ENCODE measurements at places on chromosomes 1 and 21. TPM values are rescaled to one million over a fixed set of nuclear protein-coding genes. Genes with fewer than 3 reads are reported as not detected.

DNA sequence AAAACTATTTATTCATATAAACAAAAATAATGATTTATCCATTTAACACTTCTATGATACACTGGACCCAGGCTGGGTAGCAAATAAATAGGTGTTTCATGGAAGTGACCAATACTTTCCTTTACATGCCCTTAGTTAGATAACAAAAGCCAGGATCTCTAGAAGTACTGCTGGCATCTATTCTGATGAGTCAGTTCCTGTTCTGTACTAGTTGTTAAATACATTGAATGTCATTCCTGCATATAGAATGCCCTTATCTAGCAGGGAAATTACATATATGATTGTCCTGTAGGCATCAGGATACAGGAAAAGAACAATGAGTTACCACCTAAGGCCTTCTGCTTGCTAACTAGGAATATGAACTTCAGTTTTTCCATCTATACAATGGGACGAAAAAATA is 130.8 kb downstream of the HFM1 start:
- no peak for DNase-seq

DNA sequence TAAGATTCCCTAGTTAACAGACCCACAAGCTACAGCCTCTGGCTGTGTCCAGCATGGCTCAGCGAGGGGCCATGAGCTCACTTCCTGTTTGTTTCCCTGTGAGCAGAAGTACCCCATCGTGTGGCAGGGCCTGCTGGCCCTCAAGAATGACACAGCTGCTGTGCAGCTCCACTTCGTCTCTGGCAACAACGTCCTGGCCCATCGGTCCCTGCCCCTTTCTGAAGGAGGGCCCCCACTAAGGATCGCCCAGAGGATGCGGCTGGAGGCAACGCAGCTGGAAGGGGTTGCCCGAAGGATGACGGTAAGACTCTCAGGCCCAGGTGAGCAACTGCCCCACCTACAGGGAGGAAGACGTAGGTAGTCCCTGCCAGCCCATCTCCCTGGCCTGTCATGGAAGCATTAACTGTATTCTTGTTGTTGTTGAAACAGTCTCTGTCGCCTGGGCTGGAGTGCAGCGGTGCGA is 38.2 kb downstream of the ZBTB17 start:
- DNase-seq = no peak

DNA sequence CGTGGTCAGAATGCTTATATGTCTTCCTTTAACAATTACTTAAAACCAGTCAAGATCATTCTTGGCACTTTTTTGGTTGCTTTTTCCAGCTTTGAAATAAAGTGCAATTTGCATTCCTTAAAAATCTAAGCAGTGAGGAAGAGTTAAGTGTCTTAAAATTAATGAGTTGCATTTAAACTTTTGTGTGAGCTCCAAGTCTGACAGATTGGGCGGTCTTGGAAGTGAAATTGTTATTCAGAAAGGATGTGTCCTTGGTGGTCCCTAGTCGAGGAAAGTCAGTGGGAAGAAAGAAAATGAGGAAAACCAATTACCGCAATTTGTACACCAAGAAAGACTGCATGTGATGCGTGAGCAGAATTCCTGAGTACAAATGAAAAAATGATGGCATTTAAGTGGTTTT is 132.5 kb downstream of the HHIPL2 start:
- no peak for DNase-seq

DNA sequence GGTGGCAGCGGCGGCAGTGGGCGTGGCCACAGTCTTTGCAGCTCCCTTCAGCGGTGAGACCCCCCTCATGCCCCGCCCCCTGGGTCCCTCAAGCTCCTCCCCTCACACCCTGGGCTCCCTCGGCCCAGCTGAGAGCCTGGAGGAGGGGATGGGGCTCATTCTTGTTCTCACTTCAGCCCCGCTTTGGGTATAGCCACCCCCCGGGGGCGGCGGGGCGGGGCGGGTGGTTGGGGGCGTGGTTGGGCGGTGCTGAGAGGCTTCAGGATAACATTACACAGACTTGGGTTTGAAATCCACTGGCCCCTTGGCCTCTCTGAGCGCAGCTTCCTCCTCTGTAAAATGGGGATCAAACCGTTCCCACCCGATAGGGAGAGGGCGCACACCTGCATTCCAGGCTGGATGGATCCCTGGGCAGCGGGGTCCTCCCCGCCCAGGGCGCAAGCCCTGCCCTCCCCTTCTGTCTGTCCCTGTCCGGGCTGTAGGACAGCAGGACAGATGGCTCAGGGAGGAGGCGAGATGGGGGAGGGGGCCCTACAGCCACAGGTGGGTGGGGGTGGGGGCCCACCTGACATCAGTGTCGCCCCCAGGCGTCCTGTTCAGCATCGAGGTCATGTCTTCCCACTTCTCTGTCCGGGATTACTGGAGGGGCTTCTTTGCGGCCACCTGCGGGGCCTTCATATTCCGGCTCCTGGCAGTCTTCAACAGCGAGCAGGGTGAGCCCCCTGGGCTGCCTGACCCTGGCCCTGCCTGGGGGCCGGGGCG is 5.1 kb downstream of the CLCNKA start:
- no peak for DNase-seq

DNA sequence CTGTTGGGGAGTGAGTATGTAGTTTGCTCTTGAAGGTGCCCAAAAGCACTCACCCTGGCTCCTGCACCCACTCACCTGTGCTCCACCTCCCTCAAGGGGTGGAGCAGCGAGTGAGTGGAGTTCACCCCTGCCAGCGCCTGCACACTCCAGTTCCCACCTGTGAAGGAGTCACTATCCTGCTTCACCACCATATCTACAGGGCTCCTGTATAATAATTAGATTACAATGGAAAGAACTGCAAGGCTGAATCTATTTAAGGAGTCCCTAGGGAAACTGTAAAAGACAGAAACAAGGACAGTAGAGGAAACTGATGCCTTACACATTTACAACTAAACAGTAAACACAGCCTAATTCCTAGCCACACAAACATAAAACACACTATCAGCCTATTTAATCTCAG is 4.1 kb downstream of the DNAI4 start:
- no peak for DNase-seq

GRCh38 chr1:207910591-207911354 is at the start of gene CD34:
Gene CD34, minus strand, starts transcription at chr1:207911125. Its CDS starts 45 bp downstream, at chr1:207911080.
- no peak for DNase-seq

DNA sequence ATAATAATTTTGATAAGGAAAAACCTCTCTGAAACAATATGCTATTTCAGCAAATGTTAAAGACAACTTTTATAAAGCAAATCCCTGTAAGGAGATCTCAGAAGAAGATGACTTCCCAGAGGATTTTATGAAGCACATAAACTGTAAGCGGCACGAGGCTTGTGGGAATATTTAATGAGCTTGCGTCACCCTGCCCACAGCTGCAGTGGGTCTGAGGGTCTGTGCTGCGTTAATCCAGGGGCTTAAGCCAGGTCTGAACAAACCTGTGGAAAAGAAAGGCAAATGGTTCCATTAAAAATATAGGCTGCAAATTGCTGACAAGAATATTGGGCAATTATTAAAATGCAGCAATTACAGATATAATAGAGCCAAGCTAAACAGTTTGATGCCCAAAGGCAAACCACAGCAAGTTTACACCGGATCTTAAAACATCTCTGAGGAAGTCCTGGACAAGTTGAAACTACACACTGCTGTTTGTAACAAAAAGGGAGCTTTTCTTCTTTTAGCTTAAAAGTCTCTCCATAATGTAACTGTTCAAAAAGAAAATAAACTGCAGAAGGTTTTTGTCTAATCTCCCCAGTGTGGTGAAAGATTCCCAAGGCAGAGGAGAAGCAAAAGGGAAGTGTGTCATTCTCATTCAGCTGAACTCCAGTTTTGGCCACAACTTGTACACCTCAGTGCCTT is 21.8 kb downstream of the TGFBR3 start:
- no peak for DNase-seq

DNA sequence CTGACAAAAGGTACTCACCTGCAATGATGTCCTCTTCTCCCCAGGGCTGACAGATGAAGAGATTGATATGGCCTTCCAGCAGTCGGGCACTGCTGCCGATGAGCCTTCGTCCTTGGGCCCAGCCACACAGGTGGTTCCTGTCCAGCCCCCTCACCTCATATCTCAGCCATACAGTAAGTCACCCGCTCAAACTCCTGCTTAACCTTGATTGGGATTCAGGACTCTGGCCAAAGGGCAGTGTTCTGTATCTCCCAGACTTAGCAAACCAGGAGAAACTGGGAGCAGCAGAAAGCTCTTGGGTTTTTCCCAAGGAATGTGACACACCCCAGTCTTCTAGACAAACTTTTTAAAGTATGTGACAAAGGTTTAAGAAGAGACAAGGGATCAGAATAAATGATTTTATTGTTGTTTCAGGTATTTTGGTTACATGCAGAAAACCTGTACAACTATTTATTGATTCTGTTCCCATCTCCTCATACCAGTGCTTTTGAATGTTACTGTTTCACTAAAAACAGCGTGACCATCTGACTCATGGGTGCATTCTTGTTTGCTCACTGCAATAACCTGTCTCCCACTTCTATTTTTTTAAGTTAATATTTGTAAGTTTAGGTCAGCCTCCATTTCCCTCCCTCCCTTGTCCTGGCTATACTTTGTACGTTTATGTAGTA is 124.6 kb downstream of the PEX14 start:
- no peak for DNase-seq

DNA sequence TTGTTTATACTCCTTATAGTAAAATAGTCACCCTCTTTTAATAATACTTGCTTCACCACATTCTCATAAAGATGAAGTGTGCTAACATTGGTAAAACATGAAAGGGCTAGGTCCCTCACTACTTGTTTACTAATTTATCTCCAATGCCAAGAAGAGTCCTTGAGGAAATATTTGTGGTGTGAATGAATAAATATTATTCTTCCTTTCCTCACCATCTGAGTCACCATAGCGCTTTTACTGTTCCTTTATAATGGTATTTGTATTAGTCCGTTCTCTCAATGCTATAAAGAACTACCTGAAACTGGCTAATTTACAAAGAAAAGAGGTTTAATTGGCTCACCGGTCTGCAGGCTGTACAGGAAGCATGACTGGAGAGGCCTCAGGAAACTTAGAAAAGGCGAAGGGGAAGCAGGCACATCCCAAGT is 222.8 kb upstream of the ZRANB2 start:
- DNase-seq = no peak

GRCh38 chr1:164033782-164034181 is 525.2 kb upstream of the PBX1 start:
- no peak for DNase-seq

DNA sequence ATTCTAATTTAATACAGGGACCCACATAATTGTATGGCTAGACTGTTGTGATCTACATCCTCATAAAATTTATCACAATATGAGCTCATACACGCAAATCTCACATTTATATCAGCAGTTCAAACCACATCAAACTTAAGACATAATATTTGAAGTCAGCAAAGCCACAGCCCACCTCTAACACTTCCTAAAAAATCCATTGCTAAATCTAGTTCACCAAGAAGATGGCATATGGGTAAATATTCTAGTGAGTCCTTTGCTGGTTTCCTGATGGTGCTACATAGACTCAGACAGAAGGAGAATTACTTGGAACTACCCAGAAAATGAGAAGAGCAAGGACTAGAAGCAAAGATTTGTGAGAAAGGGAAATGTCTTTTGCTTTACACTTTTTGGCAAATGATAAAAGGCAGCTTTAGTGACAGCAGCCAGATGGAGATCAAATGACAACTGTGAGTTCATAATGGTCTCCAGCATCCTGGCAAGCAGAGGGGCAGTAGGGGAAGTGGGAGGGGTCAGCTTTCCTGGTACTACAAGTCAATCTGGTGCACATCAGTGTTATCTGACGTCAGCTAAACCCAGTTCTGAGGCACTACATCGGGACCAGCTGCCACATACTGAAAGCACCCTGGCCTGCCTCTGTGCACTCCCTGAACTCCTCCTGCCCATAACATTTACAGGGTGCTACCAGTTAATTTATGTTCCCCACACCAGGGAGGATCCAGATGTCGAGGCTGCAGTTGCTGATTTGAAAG is 10.6 kb upstream of the GADD45A start:
- DNase-seq = no peak

- no peak for DNase-seq
These were observed 11.7 kb downstream of the SLC35E2B start for GRCh38 chr1:1680912-1681273.

DNA sequence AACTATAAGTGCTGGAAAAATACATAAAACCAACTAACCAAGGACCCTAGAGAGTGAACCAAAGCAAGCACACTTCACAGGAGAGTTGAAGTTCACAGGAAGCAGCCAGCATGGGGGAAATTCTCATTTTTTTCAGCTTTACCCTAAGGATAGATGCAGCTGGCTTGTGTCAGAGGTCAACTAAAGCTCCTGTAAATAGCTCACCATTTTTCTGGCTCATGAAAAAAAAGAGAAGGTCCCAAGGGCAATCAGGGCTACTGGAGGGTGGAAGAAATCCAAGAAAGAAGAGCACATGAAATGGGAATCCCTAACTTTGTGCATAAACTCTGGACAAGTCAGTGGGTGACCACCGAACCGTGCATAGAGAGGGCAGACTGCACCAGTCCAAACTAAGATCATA is 58.3 kb downstream of the KCNJ15 start:
- DNase-seq = no peak

GRCh38 chr1:160542303-160542945 is 19.4 kb upstream of the SLAMF6 start:
- no peak for DNase-seq

- DNase-seq = no peak
These were observed 165.8 kb upstream of the C1orf105 start for GRCh38 chr1:172254521-172255222.

The SCYL3 gene
- total RNA-seq = 10.7 TPM

The MYBPH gene
- not detected for total RNA-seq

The SIK1 gene
- 7.0 TPM for total RNA-seq

The KCNK2 gene
- total RNA-seq = 0.13 TPM

The HPCA gene
- total RNA-seq = not detected

The LAD1 gene
- total RNA-seq = 0.53 TPM

The NBPF11 gene
- 5.7 TPM for total RNA-seq

The LCK gene
- 126 TPM for total RNA-seq

Measured in GM12878 (cell line).